Chondrocyte (in vitro differentiated cells): ENCODE measurements at places on chromosomes 7 and 10. TPM values are rescaled to one million over a fixed set of nuclear protein-coding genes. Genes with fewer than 3 reads are reported as not detected.

DNA sequence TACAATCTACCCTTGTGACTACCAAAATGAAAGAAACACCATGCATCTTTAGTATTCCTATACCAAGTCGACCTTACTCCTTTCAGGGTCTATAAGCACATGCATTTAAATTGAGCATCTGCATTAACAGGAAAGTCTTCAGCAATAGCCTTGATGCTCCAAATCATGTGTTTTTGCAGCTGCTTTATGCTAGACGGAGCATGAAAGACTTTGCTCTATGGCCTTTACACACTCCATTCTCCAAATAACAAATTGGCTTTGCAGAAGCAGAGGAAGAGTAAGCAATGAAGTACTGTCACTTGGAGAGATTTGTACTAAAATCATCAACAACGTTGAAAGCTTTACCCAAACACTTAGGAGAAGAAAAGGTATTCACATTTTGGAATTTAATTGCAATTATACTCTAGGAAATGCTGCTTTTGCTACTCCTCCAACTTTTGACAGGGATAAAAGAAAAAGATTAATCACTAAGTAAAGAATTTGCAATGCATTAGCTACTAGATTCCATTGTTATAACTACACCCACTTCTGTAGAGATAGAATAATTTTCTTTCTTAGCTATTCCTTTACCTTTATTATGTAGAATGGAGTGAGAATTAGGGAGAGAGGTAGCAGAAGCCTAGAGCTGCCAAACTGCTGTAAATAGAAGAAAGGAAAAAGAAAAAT is 131.8 kb downstream of the SEMA3E start:
- no peaks in the 10 kb centered on the region for H3K27me3 ChIP-seq
- H3K4me1 ChIP-seq = no peaks in the 10 kb centered on the region
- no peak overlapping the region for H3K4me3 ChIP-seq
- H3K27ac ChIP-seq = no peak overlapping the region
- no peaks in the 10 kb centered on the region for H3K36me3 ChIP-seq

Gene SLC16A9
- total RNA-seq = 1.00 to 1.5 TPM (median 1.2 TPM) in 3 replicates

DNA sequence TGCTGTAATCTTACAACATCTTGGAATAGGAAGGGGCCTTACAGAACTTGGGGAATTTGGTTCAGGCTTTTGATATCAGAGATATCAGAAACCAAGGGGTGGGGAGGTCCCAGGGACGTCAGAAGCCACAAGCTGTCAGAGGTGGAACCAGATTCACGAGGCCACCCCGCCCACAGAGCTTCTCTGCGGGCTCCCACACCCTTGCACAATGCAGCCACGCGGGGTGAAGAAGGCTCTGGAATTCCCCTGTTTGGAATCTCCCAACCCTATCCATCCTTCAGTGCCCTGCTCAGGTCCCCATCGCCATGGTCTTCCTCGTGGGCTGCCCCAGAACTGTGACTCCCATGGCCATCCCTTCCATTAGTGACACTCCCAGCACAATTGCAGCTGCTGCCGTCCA is 247.1 kb upstream of the SHH start:
- no peaks in the 10 kb centered on the region for H3K36me3 ChIP-seq
- H3K27me3 ChIP-seq = peaks cover 7% of the 10 kb centered on the region
- no peak overlapping the region for H3K27ac ChIP-seq
- H3K4me1 ChIP-seq = no peaks in the 10 kb centered on the region
- DNase-seq = no peak

DNA sequence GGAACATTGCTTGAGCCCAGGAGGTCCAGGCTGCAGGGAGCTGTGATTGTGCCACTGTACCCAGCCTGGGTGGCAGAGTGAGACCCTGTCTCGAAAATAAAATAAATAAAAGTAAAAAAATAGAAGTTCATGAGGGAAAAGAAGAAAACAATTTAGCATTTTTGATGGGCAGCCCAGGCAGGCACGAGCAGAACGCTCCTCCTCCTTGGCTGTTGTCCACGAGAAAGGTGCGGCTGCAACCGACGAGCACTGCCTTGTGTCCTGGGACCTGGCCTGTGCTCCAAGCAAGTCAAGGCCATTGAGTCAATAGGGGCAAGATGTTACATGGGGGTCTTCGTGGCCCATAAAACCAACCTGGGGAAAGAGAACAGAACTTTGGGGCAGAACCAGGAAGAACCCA is 25.6 kb downstream of the EBF3 start:
- no peak overlapping the region for H3K4me3 ChIP-seq
- DNase-seq = no peak
- no peaks in the 10 kb centered on the region for H3K4me1 ChIP-seq
- no peak overlapping the region for H3K27ac ChIP-seq
- H3K36me3 ChIP-seq = no peaks in the 10 kb centered on the region
- H3K27me3 ChIP-seq = peaks cover 10% of the 10 kb centered on the region

DNA sequence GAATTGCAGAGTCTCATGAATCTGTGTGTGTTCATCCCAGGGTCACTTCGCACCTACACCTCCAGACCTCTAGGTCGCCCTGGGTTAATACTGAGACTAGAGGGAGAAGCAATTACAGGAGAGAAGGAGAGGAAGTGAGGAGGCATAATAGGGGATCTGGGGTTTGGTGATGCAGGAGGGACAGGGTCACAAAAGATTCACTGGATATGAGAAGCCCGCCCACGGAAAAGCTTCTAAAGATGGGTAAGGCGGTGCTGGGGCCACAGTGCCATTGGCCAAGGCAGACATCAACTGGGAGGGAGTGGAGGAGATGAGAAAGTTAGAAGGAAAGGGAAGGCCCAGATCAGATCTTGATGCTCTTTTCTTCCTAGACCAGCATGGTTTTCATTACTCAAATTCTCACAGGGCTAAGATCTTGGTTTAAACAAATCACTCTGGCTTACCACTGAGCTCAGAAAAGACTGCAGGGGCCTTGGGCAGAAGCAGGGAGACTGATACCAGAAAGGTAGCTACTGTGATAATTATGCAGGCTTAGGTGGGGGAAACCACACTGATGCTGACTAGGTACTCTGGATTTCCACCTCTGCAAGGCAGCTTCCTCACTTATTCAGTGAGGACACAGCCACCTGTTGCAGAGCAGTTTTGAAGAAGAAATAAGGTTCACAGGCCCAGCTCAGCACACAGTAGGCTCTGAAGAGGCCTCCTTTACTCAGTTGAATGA is 17.4 kb upstream of the ZNF273 start:
- H3K4me3 ChIP-seq = no peak overlapping the region
- peaks cover 28% of the 10 kb centered on the region for H3K27me3 ChIP-seq
- no peak for DNase-seq
- H3K36me3 ChIP-seq = no peaks in the 10 kb centered on the region
